Activated T-cell treated with anti-CD3 and anti-CD28 coated beads, Interleukin-2, amount 50 U/mL, for 4 hours (primary cell): ENCODE measurements at places on chromosomes 3 and 15.

GRCh38 chr3:50453907-50454306, 49.5 kb downstream of the CACNA2D2 start:
- DNase-seq = no peak

GRCh38 chr3:157572559-157573270, 69.5 kb upstream of the VEPH1 start:
- DNase-seq = no peak

DNA sequence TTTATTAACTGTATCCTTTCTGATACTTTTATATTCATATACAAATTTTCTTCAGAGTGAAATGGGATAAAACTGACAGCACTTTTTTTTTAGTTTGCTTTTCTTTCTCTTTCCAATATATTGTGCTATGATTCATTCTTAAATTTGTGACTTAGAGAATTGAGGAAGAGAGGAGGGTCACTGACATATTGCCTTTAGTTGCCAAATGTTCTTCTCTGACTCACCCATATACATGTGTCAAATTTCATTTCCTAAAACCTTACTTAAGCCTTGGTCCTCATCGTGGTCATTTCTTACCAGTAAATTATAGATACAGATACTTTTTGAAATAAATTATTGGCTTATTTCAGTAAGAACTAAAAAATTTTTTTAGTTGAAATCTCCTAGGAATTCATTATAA, 53.9 kb downstream of the CLASP2 start:
- no peak for DNase-seq

DNA sequence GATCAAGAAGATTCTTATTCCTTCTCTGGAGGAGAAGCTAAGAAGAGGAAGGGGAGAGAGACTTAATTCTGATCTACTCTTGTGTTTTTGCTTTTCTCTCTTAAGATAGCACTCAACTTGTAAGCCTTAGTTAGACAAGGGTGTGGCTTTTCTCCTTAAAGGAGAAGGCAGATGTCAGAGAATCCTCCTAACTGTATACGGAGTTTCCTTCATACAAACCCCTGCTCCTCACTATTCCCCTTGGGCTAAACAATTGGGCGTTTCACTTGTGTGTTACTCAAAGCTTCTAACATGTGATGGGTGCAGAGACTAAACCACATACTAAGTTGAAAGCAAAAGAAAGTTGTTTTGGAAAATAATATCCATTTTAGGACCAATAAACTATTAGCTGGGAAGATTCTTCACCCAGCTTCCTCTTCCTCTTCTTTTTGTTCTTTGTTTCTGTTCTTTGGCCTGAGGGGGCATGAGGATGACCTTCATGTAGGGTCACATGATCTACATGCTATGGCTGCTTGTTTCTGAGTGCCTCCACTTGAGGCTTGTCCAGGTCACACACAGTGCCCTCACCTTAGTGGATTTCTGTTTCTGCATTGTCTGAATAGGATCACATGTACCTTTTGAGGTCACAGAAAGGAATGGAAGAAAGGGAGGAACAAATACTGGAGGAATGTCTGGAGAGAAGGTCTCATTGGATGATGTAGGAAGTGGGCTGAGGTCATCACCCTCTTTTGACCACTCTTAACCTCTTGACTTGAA, 14.6 kb downstream of the SPINK8 start:
- no peak for DNase-seq

GRCh38 chr15:89490081-89490813, 6.1 kb downstream of the RHCG start:
- no peak for DNase-seq
